ENCODE measurements at places on chromosomes 1 and 21.

GRCh38 chr21:28311411-28312190 lies 681.1 kb downstream of the LTN1 start:
- no peak for DNase-seq

GRCh38 chr21:16079830-16080229 lies 350.0 kb downstream of the USP25 start:
- no peak for DNase-seq

- no peak for DNase-seq
Observed at GRCh38 chr21:18917622-18918021, 514.0 kb upstream of the TMPRSS15 start.

DNA sequence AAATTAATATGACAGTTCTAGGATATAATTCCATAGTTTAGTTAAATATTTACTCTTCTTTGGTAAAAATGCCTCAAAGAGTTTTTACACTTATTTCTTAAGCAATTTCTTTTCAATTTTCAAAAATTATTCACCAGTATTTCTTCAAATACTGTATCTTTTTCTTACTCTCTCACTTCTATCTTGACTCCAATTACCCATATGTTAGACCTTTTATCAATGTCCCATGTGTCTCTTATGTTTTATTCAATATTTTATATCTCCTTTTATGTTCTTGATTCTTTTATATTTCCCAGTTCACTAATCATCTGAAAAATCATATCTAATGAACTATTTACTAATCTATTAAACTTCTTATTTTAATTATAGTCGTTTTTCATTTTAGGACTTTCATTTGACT lies 11.5 kb upstream of the LRIF1 start:
- no peak for DNase-seq

DNA sequence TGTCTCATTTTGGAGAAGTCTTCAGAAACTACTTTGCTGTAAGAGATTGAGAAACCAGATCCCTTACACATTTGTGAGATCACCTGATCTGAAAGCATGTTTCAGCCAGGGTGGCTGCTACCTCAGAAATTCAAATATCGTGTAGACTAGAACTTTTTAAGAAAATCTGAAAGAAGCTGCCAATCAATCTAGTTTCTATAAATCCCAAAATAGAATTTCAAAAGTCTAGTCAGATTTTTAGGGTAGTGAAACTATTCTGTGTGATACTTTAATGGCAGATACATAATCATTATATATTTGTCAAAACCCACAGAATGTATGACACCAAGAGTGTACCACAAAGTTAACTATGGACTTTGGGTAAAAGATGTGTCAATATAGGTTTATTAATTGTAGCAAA lies 79.9 kb upstream of the PLPPR5 start:
- no peak for DNase-seq

- no peak for DNase-seq
Observed at GRCh38 chr1:118334506-118334905, 149.5 kb upstream of the SPAG17 start.

- DNase-seq = no peak
Observed at GRCh38 chr1:156750711-156751450, 594 bp downstream of the HDGF start.

DNA sequence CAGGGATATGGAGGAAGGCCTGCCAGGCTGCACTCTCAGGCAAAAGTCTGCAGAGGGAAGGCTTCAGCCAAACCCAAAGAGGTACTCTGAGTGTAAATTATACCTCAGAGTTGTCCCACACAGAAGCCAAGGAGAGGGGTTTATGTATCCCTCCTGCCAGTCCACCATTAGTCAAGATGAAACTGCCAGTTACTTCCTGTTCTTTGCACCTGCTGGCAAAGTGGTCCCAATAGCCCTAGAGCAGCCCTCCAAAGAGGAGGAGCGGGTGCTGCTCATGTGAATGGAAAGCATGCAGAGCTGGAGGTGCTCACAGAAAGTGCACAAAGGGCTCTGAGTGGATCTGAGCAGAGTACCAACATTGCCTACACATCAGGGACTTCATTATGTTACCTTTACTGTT lies 37.1 kb upstream of the MCOLN3 start:
- no peak for DNase-seq

DNA sequence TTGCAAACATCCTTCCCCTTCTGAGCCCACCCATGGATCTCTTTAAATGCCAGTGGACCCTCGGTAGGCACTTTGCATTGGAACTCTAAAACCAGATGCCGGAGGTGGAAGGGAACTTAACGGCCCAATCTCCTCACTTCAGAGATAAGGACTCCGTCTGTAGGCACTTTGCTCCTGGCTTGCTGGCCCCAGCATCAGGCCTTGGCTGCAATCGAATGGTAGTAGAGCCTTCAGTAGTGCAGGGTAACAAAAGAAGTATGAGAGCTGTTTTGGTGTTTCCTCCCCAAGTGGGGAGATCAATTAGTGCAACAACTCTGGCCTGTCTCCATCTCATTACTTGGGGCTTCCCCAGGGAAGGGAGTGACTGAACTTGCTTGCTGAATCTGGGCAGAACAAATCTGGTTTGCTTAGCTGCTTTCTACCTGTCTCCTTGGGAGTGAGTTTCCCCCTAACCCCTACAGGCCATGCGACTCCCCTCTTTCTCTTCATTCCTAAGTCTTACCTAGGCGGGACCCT lies 70.8 kb downstream of the TENT5C start:
- DNase-seq = no peak

- no peak for DNase-seq
Observed at GRCh38 chr1:171484760-171485374, 463 bp upstream of the PRRC2C start.

GRCh38 chr1:77310924-77311323 lies 29.1 kb downstream of the AK5 start:
- DNase-seq = no peak

DNA sequence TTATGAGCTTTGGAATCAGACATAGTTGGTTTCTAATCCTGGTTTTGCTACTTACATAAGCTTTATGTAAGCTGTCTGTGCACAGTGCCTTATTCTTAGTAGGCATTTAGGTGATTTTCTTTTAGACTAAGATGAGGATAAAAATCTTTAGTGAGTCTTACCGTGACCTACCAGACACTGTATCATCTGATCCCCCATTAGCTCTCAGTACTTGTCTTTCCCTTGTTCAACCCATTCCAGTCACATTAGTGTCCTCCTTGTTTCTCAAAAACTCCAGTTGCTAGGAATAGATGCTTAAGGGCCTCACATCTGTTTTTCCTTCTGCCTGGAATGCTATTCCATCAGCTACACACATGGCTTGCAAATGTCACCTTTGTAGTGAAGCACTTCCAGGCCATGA lies 18.8 kb downstream of the PPP1R12B start:
- DNase-seq = no peak

GRCh38 chr1:55997536-55997935 lies 581.8 kb downstream of the PLPP3 start:
- DNase-seq = no peak

DNA sequence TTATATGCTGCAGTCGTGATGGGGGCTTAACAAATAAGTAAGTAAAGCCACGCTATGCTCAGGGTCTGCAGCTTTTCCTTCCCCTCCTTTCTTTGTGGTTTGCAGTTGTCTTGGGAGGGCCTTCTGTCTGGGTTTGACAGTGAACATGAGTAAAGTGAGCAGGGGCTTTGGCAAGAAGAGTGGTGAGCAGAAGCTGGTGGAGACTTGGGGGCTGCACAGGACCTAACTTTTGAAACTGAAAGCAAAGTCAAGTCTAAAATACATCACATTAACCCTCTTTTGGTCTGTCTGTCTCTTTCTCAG lies 368.6 kb upstream of the VAMP3 start:
- no peak for DNase-seq

- no peak for DNase-seq
Observed at GRCh38 chr1:30378991-30379581, 344.3 kb downstream of the MATN1 start.

Measured in stimulated activated CD4-positive, alpha-beta T cell treated with anti-CD3 and anti-CD28 coated beads, TNF-alpha, amount 100 ng/mL, for 1 hour (primary cell).